ENCODE measurements at places on chromosomes 1 and 21. TPM values are rescaled to one million over a fixed set of nuclear protein-coding genes. Genes with fewer than 3 reads are reported as not detected.

IFI44L gene
- 29.7 TPM for total RNA-seq

DNA sequence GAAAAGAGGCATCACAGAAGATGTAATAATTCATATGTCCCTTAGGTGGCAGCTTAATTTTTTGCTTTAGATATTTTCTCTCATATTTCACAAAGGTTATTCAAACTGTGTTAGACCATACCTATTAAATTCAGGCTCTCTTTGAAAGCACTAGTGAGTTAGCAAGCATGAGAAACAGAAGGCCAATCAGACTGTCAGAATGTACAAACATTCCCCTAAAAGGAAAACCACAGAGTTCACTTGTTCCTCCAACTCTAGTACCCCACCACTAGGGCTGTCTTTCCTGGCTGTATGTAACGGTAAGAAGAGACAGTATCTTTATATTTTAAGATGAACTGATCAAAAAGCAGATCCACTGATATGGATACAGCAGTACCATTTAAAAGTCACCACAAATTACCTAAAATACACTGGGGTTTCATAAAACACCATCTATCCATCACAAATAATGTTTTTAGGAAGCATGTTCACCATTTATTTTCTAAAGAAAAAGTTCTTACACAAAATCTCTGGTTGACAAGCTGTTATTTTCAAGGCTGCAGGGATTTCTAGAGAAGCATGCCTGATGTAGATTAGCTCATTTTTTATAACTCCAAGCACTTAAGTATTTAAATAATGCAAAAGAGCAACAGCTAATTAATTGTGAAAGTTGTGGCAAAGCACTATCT is 1.8 kb downstream of the ARPC5 start:
- peaks cover 56% of the 10 kb centered on the region for H3K4me1 ChIP-seq
- peak overlapping the region; percentile 100 for H3K27ac ChIP-seq
- no peaks in the 10 kb centered on the region for H3K27me3 ChIP-seq

DNA sequence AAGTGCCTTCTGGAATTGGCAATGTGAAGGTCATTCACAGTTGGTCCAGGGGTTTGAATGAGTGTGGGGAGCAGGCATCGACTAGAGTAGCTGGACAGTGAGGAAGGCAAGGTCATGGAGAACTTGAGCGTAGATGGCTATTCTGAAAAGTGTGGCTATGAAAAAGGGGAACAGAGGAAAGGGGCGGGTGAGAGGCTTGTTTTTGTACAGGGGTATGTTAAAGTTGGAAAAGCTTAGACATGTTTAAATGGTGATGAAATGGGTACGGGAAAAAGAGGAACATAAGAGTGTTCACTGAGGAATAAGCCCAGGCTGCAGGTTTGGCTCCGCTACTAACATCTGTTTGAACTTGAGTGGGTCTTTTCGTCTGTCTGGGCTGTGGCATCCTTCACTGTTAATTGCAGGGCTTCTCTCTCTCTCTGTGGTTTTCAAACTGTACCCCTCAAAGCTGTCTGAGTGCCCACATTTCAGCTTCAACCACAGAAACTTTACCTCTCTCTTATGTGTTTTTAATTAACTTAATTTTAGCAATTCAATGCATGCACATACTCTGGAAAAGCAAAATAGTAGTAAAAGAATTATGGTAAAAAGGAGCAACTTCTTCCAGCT is 70.8 kb upstream of the COA6 start:
- H3K27ac ChIP-seq, result no peak overlapping the region
- H3K4me3 ChIP-seq, result no peak overlapping the region
- no peaks in the 10 kb centered on the region for H3K4me1 ChIP-seq
- H3K27me3 ChIP-seq, result peaks cover 9% of the 10 kb centered on the region
- DNase-seq, result no peak

DNA sequence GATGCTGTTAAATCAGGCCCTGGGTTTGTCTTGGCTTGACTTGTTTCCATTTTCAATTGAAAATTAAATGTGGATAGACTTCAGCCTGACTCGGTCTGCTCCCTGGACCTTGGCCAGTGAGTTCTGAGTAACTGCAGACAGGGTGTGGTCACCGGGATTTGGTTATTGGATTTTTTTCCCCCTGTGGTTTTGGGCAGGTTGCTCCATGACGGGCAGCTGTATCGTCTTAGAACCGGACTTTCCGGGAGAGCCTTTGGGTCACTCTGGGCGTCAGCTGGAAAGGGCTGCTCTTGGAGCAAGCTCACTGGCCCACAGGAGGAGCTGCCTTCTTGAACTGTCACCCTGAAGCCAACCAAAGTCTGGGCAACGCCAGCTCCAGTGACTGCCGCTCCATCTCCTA is 75.0 kb downstream of the CLIC6 start:
- DNase-seq, result no peak
- peaks cover 22% of the 10 kb centered on the region for H3K4me1 ChIP-seq
- H3K36me3 ChIP-seq, result no peaks in the 10 kb centered on the region
- H3K4me3 ChIP-seq, result no peak overlapping the region

DNA sequence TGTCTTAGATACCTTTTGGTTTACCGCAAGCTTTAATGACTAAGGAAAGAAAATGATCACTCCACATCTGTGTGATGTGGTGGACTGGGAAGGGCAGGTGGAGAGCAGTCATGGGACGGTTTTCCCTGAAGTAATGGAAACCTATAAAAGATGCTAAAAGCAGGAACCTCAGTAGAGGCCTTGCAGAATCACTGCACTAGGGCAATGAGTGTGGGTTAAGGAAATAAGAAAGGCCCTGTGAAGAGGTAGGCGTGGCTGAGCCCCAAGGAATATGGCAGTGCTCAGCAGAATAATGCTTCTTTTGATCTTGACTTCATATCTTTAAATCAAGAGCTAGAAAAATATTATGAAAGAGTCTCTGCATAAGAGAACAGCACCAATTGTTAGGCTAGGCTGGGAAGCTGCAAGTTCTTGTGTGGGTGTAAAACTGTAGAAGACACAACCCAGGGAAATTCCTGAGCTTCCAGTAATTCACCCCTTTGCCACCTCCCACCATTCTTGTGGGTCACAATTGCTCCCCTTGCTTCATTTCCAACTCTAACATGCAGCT is 49.9 kb downstream of the CLCA4 start:
- H3K27ac ChIP-seq, result no peak overlapping the region
- no peaks in the 10 kb centered on the region for H3K27me3 ChIP-seq
- no peak for DNase-seq

DNA sequence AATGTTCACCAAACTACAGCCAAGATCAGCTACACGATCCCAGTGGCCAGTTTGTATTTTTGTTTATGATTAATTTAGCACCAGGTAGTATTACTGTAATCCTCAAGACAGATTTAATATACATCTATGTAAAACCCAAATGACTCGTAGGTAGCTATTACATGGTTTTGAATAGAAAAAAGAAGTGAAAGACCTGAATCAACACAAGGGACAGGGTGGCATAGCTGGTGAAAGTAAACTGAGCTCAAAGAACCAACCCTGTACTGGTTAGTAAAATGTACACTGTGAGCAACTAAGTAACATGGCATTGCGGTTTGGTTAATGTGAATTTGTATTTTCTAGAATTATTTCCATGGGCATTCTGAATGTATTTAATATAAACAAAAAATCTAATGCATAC is 8.8 kb downstream of the GPATCH2 start:
- H3K4me3 ChIP-seq, result no peak overlapping the region
- no peaks in the 10 kb centered on the region for H3K27me3 ChIP-seq
- H3K27ac ChIP-seq, result no peak overlapping the region
- H3K4me1 ChIP-seq, result no peaks in the 10 kb centered on the region
- peaks cover 8% of the 10 kb centered on the region for H3K36me3 ChIP-seq

CRYAA gene
- total RNA-seq, result not detected

ARHGEF19 gene
- 17.7 TPM for total RNA-seq

FAAH gene
- total RNA-seq, result 15.0 TPM

- no peak overlapping the region for H3K4me3 ChIP-seq
- peaks cover 13% of the 10 kb centered on the region for H3K27me3 ChIP-seq
- no peaks in the 10 kb centered on the region for H3K4me1 ChIP-seq
- no peak for DNase-seq
- no peaks in the 10 kb centered on the region for H3K36me3 ChIP-seq
- H3K27ac ChIP-seq, result no peak overlapping the region
These were observed 9.1 kb upstream of the METTL13 start for GRCh38 chr1:171772312-171772711.

DNA sequence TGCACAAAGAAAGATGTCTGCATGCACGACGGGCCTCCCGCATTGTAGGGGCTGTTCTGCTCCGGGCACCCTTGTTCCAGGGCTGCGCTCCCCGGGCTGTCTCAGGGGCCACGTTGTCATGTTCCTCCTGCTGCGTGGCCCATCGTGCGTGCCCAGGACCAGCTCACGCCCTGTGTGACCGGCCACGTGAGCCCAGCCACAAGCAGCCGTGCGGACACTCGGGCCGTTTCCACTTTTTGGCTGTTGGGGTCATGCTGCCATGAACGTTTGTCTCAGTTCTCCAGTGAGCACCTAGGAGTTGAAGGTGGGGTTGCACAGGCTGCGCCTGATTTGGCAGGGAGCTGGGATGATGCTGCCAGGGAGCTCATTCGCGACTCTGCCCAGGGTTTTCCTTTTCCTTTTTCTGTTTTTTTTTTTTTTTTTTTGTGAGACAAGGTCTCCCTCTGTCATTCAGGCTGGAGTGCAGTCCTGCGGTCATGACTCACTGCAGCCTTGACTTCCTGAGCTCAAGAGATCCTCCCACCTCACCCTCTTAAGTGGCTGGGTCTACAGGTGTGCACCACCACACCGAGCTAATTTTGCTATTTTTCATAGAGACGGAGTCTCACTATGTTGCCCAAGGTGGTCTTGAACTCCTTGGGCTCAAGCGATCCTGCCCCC is 17.4 kb downstream of the PDXK start:
- no peak for DNase-seq
- H3K4me1 ChIP-seq, result peaks cover 47% of the 10 kb centered on the region
- H3K27me3 ChIP-seq, result no peaks in the 10 kb centered on the region
- H3K36me3 ChIP-seq, result peaks cover 12% of the 10 kb centered on the region

DNA sequence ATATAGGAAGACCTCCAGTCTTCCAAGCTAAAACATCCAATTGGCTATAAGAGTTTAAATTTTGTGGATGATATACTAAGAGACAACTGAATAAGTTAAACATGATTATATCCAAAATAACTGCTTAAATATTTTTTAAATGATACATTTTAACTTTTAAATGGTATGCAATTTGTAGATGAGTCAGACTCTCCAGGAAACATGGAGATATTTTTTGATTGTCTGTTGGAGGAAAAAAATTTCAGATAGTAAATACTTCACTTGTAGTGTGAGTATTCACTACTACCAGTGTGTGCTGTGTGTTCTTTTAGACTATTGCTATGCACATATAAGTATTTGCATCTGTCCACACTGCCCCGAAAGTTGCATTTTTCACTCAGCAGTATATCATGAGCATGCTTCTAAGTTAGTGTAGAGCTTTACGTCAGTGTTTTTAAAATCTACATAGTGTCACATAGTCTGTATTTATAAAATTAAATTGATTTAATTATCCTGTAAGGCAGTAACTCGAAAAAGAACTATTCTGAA is 91.1 kb downstream of the USP25 start:
- DNase-seq, result no peak
- peaks cover 22% of the 10 kb centered on the region for H3K36me3 ChIP-seq
- no peak overlapping the region for H3K4me3 ChIP-seq
- peak overlapping the region; percentile 27 for H3K27ac ChIP-seq

DNA sequence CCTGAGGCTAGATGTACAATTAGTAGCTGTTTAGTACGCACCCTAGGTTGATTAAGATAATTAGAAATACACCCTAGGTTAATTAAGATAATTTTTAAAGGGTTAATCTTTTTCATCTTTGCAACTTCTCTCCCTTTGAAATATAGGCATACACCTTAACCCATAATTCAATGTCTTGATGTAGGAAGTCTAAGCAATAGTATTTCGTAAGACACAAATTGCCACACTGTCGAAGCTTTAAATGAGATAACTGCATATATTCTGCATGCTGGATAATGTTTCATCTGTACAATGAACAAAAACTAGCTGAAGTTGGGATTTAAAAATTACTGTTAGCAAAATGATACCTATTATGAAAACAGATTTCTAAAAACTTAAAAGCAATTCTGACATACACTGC is 122.9 kb downstream of the EVI5 start:
- H3K36me3 ChIP-seq, result peaks cover 22% of the 10 kb centered on the region
- no peaks in the 10 kb centered on the region for H3K27me3 ChIP-seq
- no peak overlapping the region for H3K4me3 ChIP-seq
- no peaks in the 10 kb centered on the region for H3K4me1 ChIP-seq

DNA sequence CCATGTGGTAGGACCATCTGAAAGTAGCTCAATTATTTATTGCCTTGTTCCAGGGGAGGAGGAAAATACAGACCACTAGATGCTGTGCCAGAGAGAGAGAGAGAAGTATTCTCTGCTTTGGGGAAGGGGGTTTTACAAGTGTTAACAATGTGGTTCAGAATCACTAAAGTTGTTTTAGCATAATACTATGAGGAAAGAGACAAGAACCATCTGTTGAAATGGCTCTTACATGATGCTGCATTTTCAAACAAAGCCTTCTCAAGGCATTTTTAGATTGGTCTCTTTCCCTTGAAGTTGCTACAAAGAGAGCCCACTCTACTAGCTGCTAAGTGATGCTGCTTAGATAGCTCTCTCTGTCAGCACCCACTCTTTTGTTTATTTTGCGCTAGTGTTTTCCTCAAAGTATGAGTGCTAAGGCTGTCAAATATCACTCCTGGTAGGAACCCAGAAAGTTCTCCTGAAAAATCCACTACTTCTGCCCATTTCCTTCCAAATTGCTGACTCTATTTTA is 255.1 kb downstream of the NFIA start:
- H3K27me3 ChIP-seq, result no peaks in the 10 kb centered on the region
- no peak for DNase-seq
- H3K4me1 ChIP-seq, result peaks cover 38% of the 10 kb centered on the region
- peak overlapping the region; percentile 95 for H3K27ac ChIP-seq

Data from chondrocyte (in vitro differentiated cells).